GM12878 (cell line): ENCODE measurements at places on chromosomes 1 and 21.

DNA sequence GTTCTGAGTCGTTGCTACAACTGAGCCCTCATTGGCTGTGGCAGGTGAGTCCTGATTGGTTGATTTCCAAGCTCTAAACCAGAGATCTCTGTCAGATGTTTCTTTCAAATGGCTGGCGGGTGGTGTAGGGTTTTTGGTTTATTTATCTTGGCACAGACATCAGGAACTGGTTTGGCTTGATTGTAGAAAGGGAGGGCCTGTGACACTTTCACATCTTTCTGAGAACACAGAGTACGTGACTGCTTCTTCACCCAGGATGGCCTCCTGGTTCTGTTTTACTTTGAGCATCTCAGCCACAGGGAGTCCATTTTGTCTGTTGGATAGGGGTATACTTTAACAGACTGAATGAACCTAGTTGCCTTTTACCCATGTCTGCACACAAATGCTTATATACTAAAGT lies 89.4 kb upstream of the GPR52 start:
- H3K27ac ChIP-seq = no peak overlapping the region
- H3K4me3 ChIP-seq = no peak overlapping the region
- H3K27me3 ChIP-seq = no peaks in the 10 kb centered on the region
- no peak for DNase-seq

DNA sequence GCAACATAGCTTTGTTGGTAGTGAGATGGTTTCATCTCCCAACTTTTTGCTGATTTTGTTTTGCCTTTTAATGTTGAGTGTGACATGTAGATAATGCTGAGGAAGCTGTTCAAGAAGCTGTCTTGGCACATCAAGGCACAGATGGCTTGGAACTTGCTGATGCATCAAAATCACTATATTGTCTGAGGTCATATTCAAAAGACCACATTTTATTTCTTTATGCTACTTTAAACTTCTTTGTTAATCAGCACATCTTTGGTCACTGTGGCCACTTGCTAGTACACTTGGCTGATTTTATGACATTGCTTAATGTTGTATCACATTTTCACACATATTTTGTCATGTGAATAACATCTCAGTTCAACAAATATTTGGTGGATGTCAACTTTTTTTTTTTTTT lies 87.1 kb upstream of the BCL10 start:
- H3K4me1 ChIP-seq = no peaks in the 10 kb centered on the region
- H3K27ac ChIP-seq = no peak overlapping the region
- H3K4me3 ChIP-seq = no peak overlapping the region
- no peaks in the 10 kb centered on the region for H3K36me3 ChIP-seq

- H3K4me3 ChIP-seq = no peak overlapping the region
- no peaks in the 10 kb centered on the region for H3K36me3 ChIP-seq
- no peaks in the 10 kb centered on the region; the same call in 1 of the 2 replicates for H3K27me3 ChIP-seq
- no peak overlapping the region for H3K27ac ChIP-seq
- no peaks in the 10 kb centered on the region for H3K4me1 ChIP-seq
Observed at GRCh38 chr1:34663031-34663430, 91.8 kb upstream of the GJB5 start.

GRCh38 chr1:210089855-210090254 lies 142.7 kb upstream of the SERTAD4 start:
- H3K36me3 ChIP-seq = no peaks in the 10 kb centered on the region
- DNase-seq = no peak
- no peaks in the 10 kb centered on the region for H3K27me3 ChIP-seq
- H3K27ac ChIP-seq = no peak overlapping the region
- H3K4me1 ChIP-seq = no peaks in the 10 kb centered on the region
- no peak overlapping the region for H3K4me3 ChIP-seq

GRCh38 chr1:12486401-12487005 lies 131.5 kb downstream of the DHRS3 start:
- H3K27me3 ChIP-seq = no peaks in the 10 kb centered on the region
- no peak for DNase-seq
- peaks cover 5% of the 10 kb centered on the region for H3K4me1 ChIP-seq
- H3K4me3 ChIP-seq = no peak overlapping the region
- H3K36me3 ChIP-seq = no peaks in the 10 kb centered on the region
- no peak overlapping the region for H3K27ac ChIP-seq

- H3K36me3 ChIP-seq = no peaks in the 10 kb centered on the region; the same call in 1 of the 2 replicates
- H3K27ac ChIP-seq = no peak overlapping the region
Observed at GRCh38 chr21:14080764-14081096, 130.0 kb downstream of the LIPI start.

GRCh38 chr1:3516911-3517675 lies 62.6 kb downstream of the ARHGEF16 start:
- H3K36me3 ChIP-seq = no peaks in the 10 kb centered on the region
- no peak overlapping the region for H3K27ac ChIP-seq
- no peak for DNase-seq

DNA sequence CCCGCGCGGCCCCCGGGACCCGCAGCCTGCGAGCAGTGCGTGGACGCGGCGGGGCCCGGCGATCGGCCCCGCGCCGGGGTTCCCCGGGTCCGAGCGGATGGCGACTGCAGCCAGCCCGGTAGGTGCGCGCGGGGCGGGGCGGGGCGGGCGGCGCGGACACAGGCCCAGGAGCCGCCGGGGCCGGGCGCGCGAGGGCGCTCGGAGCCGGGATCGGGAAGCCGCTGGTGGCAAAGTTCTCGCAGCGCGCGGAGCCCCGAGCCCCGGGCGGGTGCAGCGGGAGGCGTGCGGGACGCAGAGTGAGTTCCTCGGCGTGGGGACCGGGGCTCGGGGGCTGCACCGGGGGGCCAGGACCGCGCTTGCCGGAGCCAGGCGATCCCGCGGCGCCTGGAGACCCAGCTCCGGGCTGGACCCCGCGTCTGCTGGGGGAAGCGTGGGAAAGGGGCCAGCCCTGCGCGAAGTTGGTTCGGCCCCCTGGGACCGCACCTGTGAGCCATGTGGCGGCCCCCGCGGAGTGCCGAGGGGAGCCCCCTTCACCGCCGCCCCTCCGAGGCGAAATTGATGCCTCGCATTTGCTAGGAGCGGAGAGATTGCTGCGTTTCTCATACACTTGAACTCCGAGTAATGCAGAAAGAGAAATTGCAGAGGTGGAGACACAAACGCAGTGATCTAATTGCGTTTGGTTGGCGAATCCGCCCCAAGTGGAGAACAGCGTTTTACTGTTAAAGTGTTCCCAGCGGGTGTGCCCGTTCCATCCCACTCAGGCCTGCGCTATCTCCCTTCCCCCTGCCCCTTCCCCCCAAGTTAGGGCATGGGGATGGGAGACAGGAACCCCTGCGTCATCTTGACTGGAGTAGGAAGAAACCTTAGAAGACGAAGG lies 228.9 kb upstream of the TMEM51 start:
- H3K4me1 ChIP-seq = no peaks in the 10 kb centered on the region
- H3K36me3 ChIP-seq = no peaks in the 10 kb centered on the region
- DNase-seq = no peak
- H3K27ac ChIP-seq = no peak overlapping the region

- no peaks in the 10 kb centered on the region for H3K36me3 ChIP-seq
- H3K4me3 ChIP-seq = no peak overlapping the region
- no peak for DNase-seq
- no peak overlapping the region for H3K27ac ChIP-seq
Observed at GRCh38 chr1:11507309-11507708, 28.4 kb downstream of the DISP3 start.

DNA sequence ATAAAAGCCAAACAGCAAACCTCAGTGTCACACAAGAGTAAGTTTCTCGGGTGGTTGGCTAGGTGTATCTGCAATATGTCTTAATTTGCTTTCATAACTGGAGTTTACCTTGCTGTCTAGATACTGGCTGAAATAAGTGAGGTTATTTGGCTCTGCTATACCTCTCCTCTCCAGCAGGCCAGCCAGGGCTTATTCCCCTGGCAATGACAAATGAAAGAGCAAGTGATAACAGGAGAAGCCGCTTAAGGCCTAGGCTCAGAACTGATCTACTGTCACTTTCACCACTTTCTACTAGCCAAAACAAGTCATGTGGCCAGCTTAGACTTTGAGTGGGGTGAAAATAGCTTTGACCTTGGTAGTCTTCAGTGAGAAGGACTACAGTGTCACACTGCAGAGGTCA lies 4.8 kb upstream of the RPE65 start:
- H3K36me3 ChIP-seq = no peaks in the 10 kb centered on the region
- no peak overlapping the region for H3K4me3 ChIP-seq
- H3K27ac ChIP-seq = no peak overlapping the region
- H3K27me3 ChIP-seq = no peaks in the 10 kb centered on the region

- H3K27ac ChIP-seq = peak overlapping the region; percentile 98
- peak; percentile 73 for DNase-seq
- H3K4me1 ChIP-seq = peaks cover 31% of the 10 kb centered on the region
- H3K27me3 ChIP-seq = no peaks in the 10 kb centered on the region
Observed at GRCh38 chr1:24966724-24967346, 36.8 kb upstream of the RUNX3 start.

- no peak overlapping the region for H3K27ac ChIP-seq
- no peak overlapping the region for H3K4me3 ChIP-seq
- DNase-seq = no peak
- no peaks in the 10 kb centered on the region for H3K4me1 ChIP-seq
Observed at GRCh38 chr21:37432710-37433455, 66.3 kb downstream of the DYRK1A start.

DNA sequence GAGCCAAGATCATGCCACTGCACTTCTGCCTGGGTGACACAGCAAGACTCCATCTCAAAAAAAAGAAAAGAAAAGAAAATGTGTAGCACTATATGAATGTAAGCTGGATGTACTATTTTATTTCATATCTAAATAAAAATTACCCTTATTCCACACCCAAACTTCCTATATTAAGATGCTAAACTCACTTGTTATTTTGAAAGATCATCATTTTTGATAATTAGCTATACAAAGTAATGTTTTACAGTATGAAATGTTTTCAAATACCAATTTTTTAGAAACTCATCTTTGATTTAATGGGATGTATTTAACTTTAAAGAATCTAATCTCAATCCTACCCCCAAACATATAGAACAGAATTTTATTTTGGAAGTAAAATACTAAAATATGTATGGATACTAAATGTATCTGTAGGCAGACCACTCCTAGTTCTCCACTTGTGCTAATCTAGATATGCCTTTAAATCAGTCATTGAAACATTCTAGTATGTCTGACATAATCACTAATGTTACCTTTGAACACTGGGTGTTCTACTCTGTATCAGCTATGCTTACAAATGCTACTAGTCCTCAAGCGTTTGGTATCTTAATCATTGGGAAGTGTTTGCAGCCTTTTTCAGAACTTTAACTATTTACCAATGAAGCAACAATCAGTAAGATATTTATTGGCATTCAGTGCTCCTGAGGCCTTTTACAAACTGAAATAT lies 12.9 kb downstream of the MIER1 start:
- no peak overlapping the region for H3K27ac ChIP-seq
- H3K4me3 ChIP-seq = no peak overlapping the region
- DNase-seq = no peak
- no peaks in the 10 kb centered on the region for H3K27me3 ChIP-seq

DNA sequence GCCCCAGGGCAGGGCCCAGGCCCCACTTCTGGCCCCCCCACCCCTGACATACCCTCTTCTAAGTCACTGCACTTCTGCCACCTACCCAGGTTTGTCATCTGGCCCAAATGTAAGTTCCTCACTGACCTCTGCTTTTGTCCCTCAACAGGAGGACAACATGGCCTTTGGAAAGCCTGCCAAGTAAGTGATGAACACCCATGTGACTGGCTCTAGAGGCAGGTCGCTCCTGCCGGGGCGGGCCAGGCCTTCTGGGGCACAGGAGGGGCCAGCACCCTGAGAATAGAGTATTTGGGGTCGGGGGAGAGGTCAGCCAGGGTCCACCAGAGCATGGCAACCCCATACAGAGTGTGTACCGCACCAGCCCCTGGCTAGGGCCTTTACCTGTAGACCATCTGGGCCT lies 9.9 kb upstream of the SYTL1 start:
- H3K36me3 ChIP-seq = peaks cover 25% of the 10 kb centered on the region
- no peaks in the 10 kb centered on the region for H3K27me3 ChIP-seq
- no peak overlapping the region for H3K27ac ChIP-seq
- DNase-seq = no peak
- H3K4me1 ChIP-seq = no peaks in the 10 kb centered on the region
